ENCODE measurements at places on chromosomes 6 and 20.
A peak's percentile ranks its signal among the peaks of the same experiment; 100 is the strongest.

GRCh38 chr20:50788045-50788991 lies 6.5 kb upstream of the BCAS4 start:
- DNase-seq, result peak; percentile 75

DNA sequence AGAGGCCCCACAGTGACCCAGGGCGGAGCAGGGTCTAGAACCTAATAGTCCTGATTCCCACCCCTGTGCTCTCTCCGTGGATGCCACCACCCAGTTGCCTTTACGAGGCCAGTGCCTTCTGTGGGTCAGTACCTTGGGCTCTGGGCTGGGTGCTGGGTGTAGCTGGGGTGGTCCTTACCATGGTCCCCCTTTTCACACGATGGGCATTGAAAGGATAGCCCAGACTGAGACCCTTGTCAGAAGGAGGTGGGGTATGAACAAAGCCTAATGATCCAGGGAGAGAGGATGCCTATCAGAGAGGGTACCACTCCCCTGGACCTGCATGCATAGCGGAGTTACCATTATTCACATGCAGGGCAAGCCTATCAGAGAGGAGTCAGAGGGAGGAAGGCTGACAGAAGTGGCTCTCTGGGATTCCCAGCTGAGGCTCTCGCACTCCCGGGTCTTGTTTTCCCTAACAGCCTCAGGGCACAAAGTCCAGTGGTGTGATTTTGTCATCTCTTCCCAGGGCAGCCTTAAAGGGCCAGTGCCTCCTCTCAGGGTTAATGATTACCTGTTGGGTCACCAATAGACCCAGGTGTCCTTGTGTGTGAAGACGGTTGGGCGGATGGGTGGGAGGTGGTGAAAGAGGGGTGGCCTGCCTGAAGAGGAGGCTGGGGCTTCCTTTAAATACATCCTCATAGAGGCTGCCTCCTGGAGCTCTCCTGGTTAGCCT lies 36.2 kb downstream of the VEGFA start:
- DNase-seq, result peak; percentile 65

DNA sequence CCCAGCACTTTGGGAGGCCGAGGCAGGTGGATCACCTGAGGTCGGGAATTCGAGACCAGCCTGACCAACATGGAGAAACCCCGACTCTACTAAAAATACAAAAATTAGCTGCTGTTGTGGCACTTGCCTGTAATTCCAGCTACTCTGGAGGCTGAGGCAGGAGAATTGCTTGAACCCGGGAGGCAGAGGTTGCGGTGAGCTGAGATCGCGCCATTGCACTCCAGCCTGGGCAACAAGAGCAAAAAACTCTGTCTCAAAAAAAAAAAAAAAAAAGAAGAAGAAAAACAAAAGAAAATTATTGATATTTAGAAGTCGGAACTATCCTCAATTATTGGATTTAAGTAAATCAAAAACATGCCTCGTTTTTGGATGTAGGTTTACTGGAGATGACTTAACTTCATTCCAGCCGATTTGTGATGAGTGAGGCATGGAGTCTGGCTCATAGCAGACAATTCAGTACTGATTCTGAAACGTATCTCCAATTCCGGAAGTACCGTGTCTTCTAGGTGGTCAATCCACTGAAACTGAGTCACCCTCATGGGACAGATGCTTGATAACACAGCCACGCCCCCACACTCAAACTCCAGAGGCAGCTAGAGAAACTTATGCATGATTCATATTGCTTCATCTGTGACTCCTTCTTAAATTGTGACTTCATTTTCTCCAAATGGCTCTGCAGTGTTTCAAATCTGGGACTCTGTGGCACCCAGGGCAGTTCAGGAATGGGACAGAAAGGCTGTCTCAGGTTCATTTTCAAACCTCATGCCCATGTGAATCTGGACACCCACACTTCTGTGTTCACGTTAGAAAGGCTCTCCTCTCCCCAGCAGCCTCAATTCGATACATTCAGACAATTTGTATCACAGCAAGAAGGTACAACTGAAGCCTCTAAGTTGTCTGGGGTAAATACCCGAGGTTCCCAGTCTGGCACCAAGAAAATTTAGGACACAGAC lies 110.4 kb upstream of the ARMC2 start:
- DNase-seq, result peak; percentile 98

- no peak for DNase-seq
Measured at GRCh38 chr20:48411245-48411644, 416.6 kb downstream of the PREX1 start.

DNA sequence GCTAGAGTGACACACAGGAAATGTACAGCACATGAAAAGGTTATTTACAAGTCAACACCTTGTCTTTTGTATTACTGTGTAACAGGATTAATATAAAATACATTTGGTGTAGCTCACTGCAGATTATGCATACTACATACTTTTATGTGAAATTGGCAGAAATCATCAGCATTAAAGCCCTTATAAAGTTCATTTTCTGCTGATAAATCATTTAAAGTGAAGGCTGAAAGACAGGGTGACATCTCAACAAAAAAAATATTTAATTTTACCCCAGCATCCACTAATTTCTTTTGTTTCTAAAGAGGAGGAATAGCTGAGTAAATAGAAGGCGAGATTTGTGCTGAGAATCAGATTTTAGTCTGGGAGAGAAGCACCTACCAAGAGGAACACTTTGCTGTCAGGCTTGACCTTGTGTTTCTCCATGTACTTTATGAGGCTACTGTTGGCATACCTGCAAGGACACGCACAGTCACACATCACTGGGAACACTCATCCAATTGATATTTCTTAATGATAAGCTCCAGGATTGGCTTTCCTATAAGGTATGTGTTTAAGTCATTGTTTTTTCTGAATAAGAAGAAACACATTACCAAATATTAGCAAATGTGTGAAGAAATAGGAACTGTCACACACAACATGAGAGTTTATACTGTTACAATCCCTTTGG lies 146.6 kb upstream of the SLC22A16 start:
- no peak for DNase-seq

- DNase-seq, result no peak
Measured at GRCh38 chr20:20413810-20414281, 45.9 kb downstream of the INSM1 start.

DNA sequence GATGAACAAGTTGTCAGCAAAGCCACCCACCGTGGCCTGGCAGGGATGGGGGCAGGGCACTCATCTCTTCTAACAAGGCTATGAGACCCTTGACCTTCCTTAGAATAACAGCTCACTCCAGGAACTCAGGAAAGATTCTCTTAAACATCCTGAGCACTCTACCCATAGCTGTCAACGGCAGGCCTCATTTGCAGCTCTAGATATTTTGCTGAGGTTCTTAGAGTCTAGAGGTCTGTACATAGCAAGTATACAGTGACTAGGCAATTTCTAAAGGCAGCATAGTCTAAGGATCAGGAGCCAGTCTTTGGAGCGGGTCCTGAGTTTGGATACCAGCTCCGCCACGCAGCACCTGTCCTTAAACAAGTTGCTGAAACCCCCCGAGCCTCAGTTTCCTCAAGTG lies 11.7 kb downstream of the TRERF1 start:
- DNase-seq, result no peak

DNA sequence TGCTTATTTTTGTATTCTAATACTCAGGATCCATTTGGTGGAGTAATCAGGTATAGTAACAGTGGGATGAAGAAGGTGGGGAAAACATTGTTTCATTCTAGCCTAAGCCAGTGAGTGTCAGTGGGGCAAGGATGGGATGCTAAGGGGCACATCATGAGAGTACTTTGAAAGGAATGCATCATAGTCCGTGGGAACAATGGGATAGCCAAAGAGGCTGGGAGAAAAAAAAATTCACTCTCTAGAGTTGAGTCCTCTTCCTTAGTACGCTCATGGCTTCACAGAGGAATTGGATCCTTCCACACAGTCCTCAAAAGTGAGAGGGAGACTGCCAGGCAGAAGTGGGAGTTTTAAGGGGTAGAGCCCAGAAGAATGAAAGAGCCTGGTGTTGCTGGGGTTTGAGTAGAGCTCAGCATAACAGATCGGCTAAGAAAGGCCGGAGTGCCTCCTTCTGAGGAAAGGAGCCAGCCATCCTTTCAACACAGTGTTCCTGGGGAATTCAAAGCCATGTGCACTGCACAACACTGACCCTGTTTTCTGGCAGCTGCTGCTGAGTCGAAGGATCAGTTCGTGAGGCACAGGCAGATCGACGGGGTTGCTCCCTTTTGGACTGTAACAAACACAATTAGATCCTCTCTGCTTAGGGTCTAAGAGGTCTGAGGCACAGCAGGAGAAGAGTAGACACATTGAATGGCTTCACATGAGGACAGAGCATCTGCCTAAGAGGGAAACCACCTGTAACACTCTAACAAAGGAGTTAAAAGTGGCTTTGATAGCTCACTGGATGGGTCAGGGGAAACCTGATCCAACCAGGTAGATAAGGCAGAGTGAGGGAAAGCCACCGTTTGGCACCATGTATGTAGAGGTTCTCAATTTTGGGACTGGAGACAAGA lies 61.2 kb downstream of the ELOVL5 start:
- DNase-seq, result no peak

DNA sequence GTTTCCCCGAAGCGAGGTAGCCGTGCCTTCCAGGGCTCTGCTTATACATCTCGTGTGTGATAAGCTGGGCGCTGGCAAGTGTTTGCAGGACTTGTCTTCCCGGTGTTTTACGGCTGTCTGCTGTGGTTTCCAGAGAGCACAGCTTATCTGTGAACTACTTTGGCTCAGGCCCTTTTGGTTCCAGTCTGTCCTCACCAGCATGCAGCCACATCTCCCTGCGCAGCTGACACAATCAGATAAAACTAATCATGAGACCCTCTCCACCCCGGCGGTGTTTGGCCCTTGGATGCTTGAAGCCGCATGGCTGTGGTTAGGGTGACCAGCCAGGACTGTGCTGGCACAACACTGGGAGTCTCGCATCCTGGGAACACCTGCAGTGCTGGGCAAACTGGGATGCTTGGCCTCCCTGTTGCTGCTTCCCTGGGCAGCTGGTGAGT lies 241.8 kb upstream of the FOXQ1 start:
- DNase-seq, result no peak

GRCh38 chr20:32681175-32682084 lies 7.7 kb upstream of the C20orf203 start:
- peak; percentile 54 for DNase-seq

- DNase-seq, result no peak
Measured at GRCh38 chr20:38229376-38230252, 30.9 kb downstream of the KIAA1755 start.

- peak; percentile 38 for DNase-seq
Measured at GRCh38 chr6:143482593-143482992, 28.9 kb downstream of the FUCA2 start.

GRCh38 chr6:56073761-56074160 lies 173.6 kb downstream of the COL21A1 start:
- no peak for DNase-seq

GRCh38 chr6:15510121-15510520 lies 152.7 kb downstream of the DTNBP1 start:
- no peak for DNase-seq

DNA sequence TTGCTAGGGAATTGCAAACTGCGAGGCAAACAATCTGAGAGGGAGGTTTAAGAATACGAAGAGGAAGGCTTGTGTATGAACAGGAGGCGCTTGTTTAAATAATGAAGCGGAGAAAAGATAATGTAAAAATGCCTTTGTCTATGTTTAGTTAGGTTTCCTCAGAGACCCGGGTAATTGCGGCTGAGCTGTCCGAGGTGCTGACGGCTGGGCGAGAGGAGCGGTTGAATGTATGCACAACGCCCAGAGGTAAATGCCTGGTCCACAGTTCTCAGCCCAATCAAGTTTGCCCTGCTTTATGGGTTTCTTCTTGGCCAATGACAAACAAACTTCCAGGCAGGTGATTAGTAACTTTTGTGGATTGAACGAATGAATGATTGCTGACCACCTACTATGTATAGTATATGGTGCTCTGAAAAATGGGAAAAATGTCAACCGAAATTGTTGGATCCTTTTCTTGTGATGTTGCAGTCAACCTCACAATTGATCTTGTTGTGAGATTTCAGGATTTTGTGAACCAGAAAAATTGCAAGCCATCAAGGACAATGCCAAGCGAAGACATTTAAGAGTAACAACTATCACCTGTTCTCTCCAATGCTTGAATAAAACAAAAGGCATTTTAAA lies 38.3 kb upstream of the SLC32A1 start:
- peak; percentile 38 for DNase-seq

GRCh38 chr20:16363506-16364319 lies 209.5 kb downstream of the KIF16B start:
- DNase-seq, result no peak

DNA sequence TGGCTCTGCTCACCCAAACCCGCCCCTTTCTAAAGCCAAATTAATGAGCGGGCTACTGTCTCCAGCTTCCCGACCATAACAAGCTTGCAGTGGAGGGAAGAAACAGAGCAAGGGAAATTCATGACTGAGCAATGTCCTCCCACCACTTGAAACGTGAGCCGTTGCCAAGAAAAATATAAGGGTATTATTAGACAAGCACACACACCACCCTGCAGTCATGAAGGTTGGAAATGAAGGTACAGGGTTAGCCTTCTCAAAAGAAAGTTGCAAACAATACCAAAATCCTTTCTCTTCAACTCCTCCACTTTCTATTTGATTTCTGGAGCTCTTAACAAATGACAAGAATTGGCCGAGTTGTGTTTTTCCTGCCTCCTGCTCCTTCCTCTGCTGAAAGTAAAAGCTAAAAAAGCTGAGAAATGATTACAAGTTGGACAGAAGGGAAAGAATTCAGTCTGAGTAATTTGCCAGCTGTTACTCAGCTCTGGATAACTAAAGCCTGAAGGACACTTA lies 151.1 kb upstream of the B3GAT2 start:
- peak; percentile 77 for DNase-seq

- DNase-seq, result peak; percentile 98
Measured at GRCh38 chr20:43955062-43955749, 40.6 kb downstream of the TOX2 start.

DNA sequence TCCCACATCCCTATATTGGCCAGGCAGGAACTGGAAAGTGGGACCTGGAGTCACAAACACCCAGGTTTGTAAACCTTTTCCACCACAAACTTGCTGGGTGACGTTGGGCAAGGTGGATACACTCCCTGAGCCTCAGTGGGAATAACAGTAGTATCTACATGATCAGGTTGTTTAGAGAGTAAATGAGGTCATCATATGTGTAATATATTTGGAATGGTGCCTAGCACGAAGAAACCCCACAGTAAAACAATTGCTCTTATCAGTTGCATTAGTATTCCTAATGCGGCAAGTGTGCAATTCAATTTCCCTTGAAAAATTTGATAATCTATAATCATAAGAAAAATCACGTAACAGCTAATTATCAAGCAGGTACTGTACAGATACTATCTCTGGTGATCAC lies 51.9 kb downstream of the HIVEP2 start:
- DNase-seq, result peak; percentile 66

DNA sequence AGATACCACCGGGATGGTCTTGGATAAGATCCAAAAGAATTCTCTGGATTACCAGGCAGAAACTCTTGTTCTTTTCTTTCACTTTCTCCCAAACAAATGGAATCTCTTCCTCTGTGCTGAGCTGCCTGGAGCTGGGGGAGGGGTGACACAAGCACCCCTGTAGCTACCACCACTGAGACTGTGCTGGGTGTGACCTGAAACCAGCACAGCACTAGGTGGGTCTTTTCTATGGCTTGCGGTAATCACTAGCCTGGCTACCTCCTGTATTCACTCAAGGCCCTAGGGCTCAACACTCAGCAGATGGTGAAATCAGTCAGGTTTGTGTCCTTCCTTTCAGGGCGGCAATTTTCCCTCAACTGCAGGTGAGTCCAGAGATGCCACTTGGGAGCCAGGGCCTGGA lies 122.4 kb upstream of the CENPW start:
- no peak for DNase-seq

GRCh38 chr20:63731410-63731809 lies 5.1 kb upstream of the LIME1 start:
- no peak for DNase-seq

Measured in foreskin fibroblast (primary cell).